Endothelial cell (in vitro differentiated cells): ENCODE measurements at places on chromosomes 7 and 10.
A peak's percentile ranks its signal among the peaks of the same experiment; 100 is the strongest.

- DNase-seq = peak; percentile 28
Observed at GRCh38 chr7:102248456-102249395, 37.9 kb upstream of the SH2B2 start.

GRCh38 chr7:114048386-114049235, 129.8 kb upstream of the PPP1R3A start:
- DNase-seq = no peak

DNA sequence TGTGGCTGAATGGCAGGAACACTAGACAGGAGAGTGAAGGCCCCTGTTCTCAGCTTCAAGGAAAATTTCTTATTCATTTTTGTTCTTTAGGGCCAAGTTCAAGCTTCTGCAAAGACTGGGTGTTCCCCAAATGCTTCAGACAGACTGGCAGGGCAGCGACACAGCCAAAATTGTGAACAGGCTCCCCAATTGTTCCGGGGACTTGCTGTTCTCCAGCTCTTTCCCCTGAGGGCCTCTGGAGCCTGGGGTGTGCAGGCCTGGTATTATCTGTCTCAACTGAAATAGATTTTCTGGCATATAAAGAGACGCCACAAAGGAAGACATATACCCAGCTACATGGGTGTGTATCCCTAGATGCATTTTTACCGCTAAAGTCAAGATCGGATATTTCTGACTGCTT, 30.3 kb upstream of the PLCE1 start:
- no peak for DNase-seq

DNA sequence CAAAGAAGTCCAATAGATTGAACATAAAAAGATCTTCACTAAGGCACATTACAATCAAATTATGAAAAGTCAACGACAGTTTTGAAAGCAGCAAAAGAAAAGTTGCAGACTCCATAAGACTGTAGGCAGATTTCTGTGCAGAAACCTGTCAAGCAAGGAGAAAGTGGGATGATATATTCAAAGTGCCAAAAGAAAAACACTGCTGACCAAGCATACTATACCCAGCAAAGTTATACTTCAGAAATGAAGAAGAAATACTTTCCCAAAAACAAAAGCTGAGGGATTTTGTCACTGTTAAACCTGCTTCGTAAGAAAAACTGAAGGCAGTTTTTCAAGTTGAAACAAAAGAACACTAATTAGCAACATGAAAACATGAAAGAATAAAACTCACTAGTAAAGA, 145.5 kb downstream of the ZEB1 start:
- no peak for DNase-seq

- no peak for DNase-seq
Observed at GRCh38 chr10:15140698-15141097, 27.8 kb downstream of the NMT2 start.

DNA sequence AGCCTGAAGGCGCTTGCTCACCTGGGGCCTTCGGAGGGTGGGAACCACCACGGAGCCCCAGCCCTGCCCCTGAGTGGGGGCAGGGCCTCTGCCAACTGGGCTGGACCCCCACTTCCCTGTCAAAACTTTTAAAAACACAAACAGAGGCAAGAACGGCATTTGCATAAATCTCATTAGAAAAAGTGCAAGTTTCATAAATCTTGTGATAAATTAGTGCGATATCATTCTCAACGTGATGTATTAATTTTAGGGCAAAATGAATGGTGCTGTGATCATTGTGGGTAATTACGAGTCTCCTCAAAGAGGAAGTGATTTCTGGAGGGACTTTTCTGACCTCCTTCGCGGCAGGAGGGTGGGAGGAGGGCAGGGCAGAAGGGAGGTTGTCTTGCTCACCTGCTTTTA, 98.3 kb downstream of the CDH23 start:
- no peak for DNase-seq

- DNase-seq = no peak
Observed at GRCh38 chr10:20195076-20195475, 378.8 kb downstream of the PLXDC2 start.

- no peak for DNase-seq
Observed at GRCh38 chr7:70113078-70113477, 514.8 kb downstream of the AUTS2 start.

- no peak for DNase-seq
Observed at GRCh38 chr10:124745673-124746072, 1.5 kb upstream of the FAM53B start.

DNA sequence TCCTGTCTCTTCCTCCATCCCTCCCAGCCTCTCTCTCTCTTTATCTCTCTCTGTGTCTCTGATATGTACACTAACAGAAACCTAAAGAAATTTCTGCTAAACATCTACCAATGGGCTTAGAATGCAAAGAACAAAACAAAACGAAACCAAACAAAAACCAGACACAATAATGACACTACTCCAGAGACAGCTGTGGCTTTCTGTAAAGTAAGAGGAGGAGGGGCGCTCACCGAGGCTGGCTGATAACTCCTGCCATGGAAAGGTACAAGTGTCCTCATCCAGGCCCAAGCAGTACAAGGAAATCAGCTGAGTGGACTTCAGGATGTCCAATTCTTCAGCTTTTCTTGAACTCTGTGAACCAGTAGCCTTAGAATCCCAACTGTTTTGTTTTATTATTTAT, 70.4 kb upstream of the FZD8 start:
- no peak for DNase-seq

DNA sequence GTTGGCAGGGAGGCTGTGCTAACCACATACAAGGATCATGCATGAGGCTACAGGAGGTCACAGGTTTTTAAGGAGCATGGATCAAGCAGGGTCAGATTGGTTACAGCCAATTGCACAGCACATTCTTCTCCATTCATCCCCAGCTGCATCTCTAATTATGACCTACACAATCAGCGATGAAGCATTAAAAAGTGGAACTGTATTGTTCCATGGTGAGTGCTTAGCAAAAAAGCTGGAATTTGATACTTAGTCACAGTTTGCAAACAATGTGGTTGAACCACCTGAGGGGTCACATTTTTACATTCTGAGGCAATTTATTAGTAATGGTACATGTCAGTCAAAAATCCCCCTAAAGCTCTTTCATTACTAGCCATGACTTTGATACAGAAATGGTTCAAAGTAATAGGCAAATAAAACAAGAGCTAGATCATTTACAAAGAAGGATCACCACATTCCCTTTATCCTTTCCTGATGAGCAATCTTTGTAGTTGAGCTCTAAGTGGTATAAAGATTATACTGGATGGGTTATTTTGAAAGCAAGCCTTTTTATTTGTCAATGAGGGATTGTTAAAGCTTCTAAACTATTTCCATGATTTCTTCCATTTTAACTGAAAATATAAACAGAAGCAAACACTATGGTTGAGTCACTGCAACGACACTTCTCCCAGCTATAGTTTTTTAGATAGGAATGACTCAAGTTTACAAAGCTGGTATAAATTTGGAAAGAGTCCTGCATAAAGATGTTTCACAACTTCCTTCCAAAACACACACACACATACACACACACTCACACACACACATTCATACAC, 217.8 kb upstream of the SEMA3A start:
- no peak for DNase-seq

- DNase-seq = no peak
Observed at GRCh38 chr7:14196555-14196954, 207.1 kb upstream of the ETV1 start.
